ENCODE measurements at places on chromosomes 12 and 14. TPM values are rescaled to one million over a fixed set of nuclear protein-coding genes. Genes with fewer than 3 reads are reported as not detected.

The ZBTB42 gene
- 1.2 TPM for polyA plus RNA-seq

- DNase-seq = no peak
Measured at GRCh38 chr12:57841445-57841844, 5.1 kb downstream of the CTDSP2 start.

DNA sequence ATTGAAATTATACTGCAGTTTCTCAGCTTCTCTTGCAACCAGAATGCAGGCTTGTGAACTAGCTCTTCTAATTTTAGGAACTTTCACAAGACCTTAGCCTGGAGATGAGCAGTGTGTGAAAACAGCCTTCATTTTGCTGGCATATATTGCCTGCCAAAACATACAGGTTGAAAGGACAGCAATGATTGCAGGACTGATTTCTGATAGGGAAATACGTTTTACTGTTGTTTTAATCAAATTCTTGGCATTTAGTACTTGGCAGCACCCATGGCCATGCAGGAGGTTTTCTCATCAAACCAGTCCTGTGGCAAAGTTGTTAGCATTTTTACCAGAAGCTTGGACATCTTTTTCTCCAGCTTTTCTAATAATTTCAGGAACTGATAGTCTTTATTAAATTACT is 91.9 kb upstream of the MUCL1 start:
- DNase-seq = no peak

The ESPL1 gene
- 1.1 TPM for polyA plus RNA-seq

Measured in B cell (primary cell).